ENCODE measurements at places on chromosomes 3 and 15.

GRCh38 chr3:42265059-42265991 lies 660 bp downstream of the CCK start:
- DNase-seq: no peak

GRCh38 chr15:26571346-26571745 lies 201.5 kb downstream of the GABRB3 start:
- no peak for DNase-seq

DNA sequence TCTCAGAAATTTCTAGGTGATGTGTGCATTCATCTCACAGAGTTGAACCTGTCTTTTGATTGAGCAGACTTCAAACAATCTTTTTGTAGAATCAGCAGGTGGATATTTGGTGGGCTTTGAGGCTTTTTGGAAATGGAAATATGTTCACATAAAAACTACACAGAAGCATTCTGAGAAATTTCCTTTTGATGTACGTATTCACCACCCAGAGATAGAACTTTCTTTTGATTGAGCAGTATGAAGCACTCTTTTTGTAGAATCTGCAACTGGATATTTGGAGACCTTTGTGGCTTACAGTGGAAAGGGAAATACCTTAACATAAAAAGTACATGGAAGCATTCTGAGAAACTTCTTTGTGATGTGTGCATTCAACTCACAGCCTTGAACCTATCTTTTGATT lies 3515.0 kb downstream of the GOLGA6L6 start:
- no peak for DNase-seq

DNA sequence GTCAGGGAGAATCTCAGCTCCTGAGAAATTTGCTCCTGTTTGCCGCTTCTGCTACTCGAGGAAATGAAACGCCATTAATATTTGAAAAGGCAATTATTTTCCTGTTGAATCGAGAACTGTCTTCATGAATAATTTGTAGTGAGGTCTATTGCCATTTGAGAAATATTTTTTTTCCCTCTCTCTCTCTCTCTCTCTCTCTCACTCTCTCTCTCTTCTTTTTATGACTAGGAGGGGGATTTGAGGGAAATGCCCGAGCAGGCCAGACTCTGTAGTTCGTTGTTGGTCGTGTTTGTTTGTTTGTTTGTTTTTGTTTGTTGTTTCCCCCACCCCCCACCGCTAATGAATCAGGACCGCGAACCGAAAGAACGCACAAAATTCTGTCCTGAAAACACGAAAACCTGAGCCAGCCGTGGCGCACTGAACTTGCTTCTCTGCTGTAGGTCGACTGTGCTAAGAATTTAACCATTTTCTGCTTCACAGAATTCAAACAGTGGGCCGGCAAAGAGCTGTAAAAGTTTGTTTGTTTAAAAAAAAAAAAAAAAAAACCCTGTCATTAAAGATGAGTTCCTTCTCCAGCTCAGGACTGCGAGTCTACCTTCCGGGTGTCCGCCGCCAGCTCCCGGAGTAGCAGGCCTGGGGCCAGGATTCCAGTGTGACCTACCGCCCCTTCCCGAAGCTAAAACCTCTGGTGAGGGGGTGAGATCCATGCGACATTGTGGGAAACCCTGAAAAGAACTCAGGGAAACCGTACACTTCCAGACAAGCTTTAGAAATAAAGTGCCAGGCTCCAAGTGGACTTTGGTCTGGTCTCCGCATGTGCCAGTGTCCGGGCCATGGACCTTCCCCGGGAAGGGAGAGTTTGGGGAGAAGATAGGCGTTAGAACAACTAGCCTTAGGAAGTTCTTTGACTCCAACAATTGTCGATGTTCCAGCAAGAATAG lies 12.1 kb downstream of the ZIC4 start:
- no peak for DNase-seq

DNA sequence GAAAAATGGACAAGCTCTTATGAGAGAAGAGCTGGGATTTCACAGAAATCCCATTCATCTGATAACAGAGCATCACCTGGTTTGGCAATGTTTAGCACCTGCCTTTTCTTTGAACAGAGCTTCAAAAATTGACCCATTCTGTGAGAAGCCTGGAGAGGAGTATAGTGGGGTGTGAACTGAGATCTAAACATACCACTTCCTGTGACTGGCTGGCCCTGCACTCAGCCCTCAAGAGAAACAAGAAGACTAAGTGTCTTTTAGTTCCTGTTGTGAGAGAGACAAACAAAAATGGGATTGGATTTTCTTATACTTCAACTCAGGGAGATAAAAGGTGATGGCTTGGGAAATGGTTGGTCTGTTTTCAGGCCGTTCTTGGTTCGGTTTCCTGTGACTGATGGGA lies 1060.2 kb downstream of the ROBO1 start:
- no peak for DNase-seq

DNA sequence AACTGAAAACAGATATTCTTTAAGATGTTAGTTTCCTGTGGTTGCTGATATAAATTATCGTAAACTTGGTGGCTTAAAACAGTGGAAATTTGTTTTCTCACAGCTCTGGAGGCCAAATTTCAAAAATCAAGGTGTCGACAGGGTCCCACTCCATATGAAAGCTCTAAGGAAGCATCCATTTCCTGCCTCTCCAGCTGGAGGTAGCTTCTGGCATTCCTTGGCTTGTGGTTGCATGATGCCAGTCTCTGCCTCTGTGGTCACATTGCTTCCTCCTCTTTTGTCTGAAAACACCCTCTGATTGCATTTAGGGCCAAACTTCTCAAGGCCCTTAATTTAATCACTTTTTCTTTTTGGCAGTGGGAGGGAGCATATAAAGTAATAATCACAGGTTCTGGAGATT lies 96.8 kb downstream of the PPM1L start:
- no peak for DNase-seq

- peak; percentile 19 for DNase-seq
Measured at GRCh38 chr3:182704926-182705325, 88.4 kb upstream of the ATP11B start.

GRCh38 chr15:63605036-63605435 lies 7.8 kb downstream of the FBXL22 start:
- no peak for DNase-seq

DNA sequence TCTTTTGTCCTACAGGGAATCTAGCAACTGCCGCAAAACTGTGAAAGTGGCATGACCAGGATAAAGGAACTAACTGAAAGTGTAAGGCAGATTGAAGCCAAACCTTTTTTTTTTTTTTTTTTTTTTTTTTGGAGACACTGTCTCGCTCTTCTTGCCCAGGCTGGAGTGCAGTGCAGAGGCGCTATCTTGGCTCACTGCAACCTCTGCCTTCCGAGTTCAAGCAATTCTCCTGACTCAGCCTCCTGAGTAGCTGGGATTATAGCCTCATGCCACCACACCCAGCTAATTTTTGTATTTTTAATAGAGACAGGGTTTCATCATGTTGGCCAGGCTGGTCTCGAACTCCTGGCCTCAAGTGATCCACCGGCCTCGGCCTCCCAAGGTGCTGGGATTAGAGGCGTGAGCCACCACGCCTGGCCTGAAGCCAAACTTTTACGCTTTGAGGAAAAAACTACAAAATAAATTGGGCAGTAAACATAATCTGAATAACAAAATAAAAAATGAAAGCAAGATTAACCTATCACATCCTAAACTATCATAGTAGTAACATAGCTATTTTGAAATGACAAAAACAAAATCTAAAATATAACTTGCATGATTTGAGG lies 9.7 kb downstream of the SLTM start:
- DNase-seq: no peak

- DNase-seq: peak; percentile 42
Measured at GRCh38 chr3:42803414-42804105, 730 bp downstream of the HIGD1A start.

DNA sequence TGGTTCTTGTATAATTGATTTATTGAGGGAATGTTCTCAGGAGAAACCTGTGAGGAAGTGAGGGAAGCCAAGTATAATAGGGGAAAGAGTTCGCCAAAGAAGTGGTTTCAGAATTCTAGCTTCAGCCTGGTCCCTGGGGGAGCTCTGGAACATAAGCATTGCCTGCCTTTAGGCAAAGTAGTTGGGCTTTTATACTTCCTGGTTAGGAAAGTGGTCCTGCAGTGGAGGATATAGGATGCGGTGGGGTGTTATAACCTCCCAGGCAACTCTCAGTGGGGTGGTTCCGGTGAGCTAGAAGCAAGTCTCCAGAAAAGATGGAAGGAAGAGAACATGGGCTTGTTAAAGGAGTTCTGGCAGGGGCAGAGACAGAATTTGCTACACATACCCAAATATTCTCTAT lies 22.7 kb upstream of the RBMS3 start:
- DNase-seq: no peak

- no peak for DNase-seq
Measured at GRCh38 chr3:16079519-16079918, 95.0 kb upstream of the GALNT15 start.

DNA sequence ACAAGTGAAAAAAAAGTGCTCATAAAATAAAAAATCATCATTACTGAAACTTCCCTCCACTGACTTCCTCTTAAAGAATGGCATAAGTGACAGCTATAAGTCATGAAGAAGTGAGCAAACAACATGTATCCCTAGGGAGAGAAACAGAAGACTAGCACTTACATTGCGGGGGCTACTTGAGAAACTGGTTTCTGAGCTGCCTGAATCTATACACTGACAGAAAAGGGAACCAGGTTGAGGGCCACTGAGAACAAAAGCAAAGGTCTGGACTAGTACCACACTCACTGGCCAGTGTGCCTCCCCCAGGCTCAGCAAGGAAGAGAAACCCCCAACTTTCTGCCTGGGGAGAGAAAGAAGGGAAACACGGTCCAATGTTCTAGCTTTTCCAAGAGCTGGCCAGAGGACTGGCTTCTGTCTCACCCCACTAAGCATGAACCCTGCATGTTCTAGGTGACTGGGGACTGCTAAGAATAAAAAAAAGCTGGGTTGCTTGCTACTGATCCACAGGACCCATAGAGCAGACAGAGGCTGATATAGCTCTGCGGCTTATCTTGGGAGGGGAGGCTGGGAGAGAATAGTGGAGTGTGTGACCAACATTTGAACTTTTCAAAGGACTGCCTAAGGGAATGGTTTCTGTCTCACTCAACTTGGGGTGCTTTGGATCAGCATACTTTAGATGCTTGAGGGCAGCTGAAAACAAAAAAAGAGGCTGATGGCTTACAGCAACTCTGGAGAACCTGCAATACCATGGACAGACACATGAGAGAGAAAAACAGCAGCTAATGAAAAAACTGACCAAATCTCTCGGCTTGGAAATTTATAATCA lies 8.1 kb downstream of the RAD18 start:
- no peak for DNase-seq

- DNase-seq: no peak
Measured at GRCh38 chr3:75338342-75338741, 325.8 kb upstream of the FRG2C start.

GRCh38 chr3:114078126-114078525 lies 21.6 kb downstream of the QTRT2 start:
- no peak for DNase-seq

- no peak for DNase-seq
Measured at GRCh38 chr15:58458076-58458475, 26.3 kb downstream of the LIPC start.

DNA sequence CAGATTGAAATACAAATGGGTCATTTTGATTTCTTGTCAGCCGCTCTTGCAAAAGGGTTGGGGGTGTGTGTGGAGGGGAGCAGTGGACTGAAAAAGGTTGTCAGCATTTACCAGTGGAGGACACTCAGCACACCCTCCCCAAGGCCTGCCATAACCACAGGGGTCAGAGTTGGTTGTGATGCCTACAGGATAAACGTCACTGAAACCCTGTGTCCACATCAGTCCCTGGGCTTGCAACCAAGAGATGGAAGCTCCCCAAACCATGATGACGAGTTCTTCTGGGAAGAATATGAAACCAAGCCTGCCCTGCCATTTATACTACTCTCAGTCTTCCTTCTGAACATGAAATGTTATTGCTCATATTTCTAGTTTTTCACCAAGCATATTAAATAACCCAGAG lies 54.0 kb upstream of the UMPS start:
- no peak for DNase-seq

- DNase-seq: no peak
Measured at GRCh38 chr15:25022233-25022632, 67.4 kb downstream of the SNRPN start.

DNA sequence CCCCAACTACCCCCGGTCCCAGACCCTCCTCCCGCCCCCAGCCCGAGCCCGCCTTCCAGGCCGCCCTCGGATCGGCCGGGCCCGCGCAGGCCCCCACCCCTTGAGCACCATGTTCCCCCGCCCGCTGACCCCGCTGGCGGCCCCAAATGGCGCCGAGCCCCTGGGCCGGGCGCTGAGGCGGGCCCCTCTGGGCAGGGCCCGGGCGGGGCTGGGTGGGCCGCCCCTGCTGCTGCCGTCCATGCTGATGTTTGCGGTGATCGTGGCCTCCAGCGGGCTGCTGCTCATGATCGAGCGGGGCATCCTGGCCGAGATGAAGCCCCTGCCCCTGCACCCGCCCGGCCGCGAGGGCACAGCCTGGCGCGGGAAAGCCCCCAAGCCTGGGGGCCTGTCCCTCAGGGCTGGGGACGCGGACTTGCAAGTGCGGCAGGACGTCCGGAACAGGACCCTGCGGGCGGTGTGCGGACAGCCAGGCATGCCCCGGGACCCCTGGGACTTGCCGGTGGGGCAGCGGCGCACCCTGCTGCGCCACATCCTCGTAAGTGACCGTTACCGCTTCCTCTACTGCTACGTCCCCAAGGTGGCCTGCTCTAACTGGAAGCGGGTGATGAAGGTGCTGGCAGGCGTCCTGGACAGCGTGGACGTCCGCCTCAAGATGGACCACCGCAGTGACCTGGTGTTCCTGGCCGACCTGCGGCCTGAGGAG lies 472 bp downstream of the CHST14 start:
- DNase-seq: no peak

GRCh38 chr15:87634361-87634760 lies 622.2 kb downstream of the NTRK3 start:
- DNase-seq: no peak

GRCh38 chr3:43910750-43911149 lies 220.0 kb downstream of the ABHD5 start:
- DNase-seq: no peak

DNA sequence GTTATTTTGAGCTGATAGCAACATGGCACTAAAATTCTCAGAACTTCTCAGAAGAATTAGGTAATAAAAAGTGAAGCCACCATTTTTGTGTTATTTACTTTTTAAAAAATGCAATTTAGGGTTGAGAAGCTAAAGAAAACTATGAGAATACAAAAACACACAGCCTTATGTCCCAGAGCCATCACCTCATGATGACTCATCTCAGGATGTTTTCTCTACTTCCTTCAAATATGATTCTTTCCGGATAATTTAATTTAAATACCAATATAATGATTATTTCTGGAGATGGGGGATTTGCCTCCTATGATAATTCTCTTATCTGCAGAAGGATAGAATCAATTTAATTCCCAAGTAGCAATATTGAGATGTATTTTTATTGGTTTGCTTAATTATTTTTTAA lies 105.6 kb upstream of the BFSP2 start:
- no peak for DNase-seq

- DNase-seq: no peak
Measured at GRCh38 chr15:78085928-78086327, 6.4 kb upstream of the SH2D7 start.
